ENCODE measurements at places on chromosomes 7 and 10.

GRCh38 chr7:35658606-35659201 is 36.2 kb downstream of the HERPUD2 start:
- no peaks in the 10 kb centered on the region for H3K27me3 ChIP-seq
- H3K36me3 ChIP-seq, result peaks cover 9% of the 10 kb centered on the region
- H3K4me1 ChIP-seq, result no peaks in the 10 kb centered on the region
- no peak overlapping the region for H3K27ac ChIP-seq
- no peak for DNase-seq
- no peak overlapping the region for H3K4me3 ChIP-seq

- no peaks in the 10 kb centered on the region for H3K4me1 ChIP-seq
- H3K36me3 ChIP-seq, result no peaks in the 10 kb centered on the region
- no peaks in the 10 kb centered on the region for H3K27me3 ChIP-seq
- H3K4me3 ChIP-seq, result no peak overlapping the region
- no peak overlapping the region for H3K27ac ChIP-seq
These were observed 3.1 kb upstream of the ZNRF2 start for GRCh38 chr7:30281263-30281662.

DNA sequence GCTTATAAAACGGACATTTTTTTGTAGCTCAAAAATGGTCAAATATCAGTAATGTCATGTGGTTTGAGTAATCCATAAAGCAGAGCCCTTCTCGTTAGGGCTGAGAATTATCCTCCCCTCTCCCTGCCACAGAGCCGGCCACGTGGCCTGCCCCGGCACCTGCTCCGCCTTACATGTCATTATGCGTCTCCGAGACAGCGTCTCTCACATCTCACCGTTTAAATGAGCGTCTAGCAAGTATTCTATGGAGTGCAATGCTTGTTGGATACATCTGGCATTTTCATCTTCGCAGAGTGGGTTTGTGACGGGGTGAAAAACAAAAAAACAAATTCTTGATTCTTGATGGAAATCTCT is 86.1 kb downstream of the CUX1 start:
- H3K27me3 ChIP-seq, result no peaks in the 10 kb centered on the region
- no peak overlapping the region for H3K27ac ChIP-seq
- DNase-seq, result no peak
- no peaks in the 10 kb centered on the region for H3K36me3 ChIP-seq
- H3K4me1 ChIP-seq, result peaks cover 4% of the 10 kb centered on the region
- H3K4me3 ChIP-seq, result no peak overlapping the region

- no peaks in the 10 kb centered on the region for H3K36me3 ChIP-seq
- no peak overlapping the region for H3K4me3 ChIP-seq
- H3K4me1 ChIP-seq, result no peaks in the 10 kb centered on the region
- no peak overlapping the region for H3K27ac ChIP-seq
- DNase-seq, result no peak
These were observed 32.0 kb upstream of the ZCCHC24 start for GRCh38 chr10:79477456-79477855.

DNA sequence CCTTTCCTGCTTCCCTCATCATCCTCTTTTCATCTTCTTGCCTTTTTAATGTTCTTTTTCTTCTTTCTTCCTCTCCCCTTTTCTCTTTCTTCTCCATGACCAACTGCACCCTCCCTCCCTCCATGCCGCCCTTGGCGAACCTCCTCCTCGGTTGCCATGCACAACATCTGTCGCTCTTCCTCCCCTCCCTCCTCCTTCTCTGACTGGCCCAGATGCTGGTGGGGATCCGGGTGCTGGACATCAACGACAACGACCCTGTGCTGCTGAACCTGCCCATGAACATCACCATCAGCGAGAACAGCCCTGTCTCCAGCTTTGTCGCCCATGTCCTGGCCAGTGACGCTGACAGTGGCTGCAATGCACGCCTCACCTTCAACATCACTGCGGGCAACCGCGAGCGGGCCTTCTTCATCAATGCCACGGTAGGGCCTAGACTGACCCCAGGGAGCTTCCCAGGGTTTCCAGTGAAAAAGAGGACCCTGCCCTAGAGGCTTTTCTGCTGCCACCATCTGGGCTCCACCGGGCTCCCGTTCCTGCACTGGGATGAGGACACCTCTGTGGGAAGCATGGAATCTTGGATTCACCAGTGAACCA is 11.5 kb upstream of the VSIR start:
- H3K27me3 ChIP-seq, result no peaks in the 10 kb centered on the region
- H3K36me3 ChIP-seq, result no peaks in the 10 kb centered on the region
- no peak for DNase-seq
- H3K4me1 ChIP-seq, result no peaks in the 10 kb centered on the region
- H3K27ac ChIP-seq, result no peak overlapping the region

DNA sequence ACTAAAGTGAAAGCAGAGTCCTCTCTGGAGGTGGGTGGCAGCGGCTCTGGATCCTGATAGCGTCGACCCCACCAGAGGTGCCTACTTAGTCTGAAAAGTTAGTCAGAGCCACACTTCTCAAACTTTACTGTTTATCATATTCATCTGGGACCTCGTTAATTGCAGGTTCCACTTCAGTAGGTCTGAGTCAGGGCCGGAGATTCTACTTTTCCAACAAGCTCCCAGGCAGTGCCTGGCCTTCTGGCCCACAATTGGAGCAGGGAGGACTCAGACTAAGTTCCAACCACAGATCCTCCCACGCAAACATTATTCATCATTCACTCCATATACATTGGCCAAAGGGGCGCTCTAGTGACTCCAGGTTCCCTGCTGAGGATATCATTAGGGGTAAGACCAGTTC is 78.1 kb downstream of the VSTM4 start:
- no peaks in the 10 kb centered on the region for H3K27me3 ChIP-seq
- DNase-seq, result no peak
- no peak overlapping the region for H3K4me3 ChIP-seq
- H3K27ac ChIP-seq, result no peak overlapping the region
- no peaks in the 10 kb centered on the region for H3K4me1 ChIP-seq

- no peaks in the 10 kb centered on the region for H3K27me3 ChIP-seq
- DNase-seq, result no peak
- no peak overlapping the region for H3K4me3 ChIP-seq
- peaks cover 74% of the 10 kb centered on the region for H3K36me3 ChIP-seq
These were observed 49.2 kb downstream of the CUL2 start for GRCh38 chr10:35040760-35041501.

GRCh38 chr7:157757776-157758467 is 421.1 kb downstream of the DNAJB6 start:
- H3K4me1 ChIP-seq, result no peaks in the 10 kb centered on the region
- peak; percentile 57 for DNase-seq
- no peaks in the 10 kb centered on the region for H3K36me3 ChIP-seq

GRCh38 chr10:87622314-87623004 is 37.2 kb upstream of the PAPSS2 start:
- no peak overlapping the region for H3K27ac ChIP-seq
- H3K4me3 ChIP-seq, result no peak overlapping the region
- no peak for DNase-seq
- H3K36me3 ChIP-seq, result no peaks in the 10 kb centered on the region
- no peaks in the 10 kb centered on the region for H3K4me1 ChIP-seq
